ENCODE measurements at places on chromosomes 16 and 17.

DNA sequence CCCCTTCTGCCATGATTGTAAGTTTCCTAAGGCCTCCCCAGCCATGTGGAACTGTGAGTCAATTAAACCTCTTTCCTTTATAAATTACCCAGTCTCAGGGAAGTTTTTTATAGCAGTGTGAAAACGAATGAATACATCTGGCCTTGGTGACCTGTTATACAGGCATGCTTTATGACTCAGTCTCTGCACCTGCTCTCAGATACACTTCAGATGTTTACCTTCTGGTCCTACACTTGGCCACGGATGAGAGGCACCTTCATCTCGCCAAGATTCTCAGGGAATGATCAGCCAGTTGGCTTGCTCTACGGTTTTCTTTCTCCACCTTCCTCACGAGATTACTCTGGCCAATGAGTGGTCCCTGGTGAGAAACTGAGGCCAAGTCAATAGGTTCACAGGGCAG lies 304.7 kb downstream of the CA10 start:
- no peak for DNase-seq

DNA sequence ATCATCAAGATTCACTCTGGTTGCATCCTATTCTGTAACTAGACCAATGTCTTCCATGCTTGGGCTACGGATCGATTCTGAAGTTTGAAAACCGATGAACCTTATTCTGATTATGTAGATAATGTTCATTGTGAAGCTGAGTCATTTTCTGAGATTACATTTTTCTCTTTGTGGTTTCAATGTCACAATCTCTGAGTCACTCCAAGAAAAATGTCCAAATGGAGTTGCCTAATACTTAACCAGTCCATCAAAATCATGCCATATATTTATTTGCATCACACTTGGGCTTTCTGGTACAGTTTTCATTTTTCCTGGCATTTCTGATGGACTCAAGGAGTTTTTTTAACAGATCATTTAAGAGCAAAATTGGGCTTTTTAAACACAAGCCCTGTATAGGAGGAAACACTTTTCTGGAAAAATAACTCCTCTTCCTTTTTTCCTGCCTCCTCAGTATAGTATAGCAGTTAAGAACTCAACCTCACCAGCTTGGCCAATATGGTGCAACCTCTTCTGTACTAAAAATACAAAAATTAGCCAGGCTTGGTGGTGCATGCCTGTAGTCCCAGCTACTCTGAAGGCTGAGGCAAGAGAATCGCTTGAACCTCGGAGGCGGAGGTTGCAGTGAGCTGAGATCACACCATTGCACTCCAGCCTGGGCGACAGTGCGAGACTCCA lies 17.5 kb downstream of the CACNG3 start:
- DNase-seq = no peak

DNA sequence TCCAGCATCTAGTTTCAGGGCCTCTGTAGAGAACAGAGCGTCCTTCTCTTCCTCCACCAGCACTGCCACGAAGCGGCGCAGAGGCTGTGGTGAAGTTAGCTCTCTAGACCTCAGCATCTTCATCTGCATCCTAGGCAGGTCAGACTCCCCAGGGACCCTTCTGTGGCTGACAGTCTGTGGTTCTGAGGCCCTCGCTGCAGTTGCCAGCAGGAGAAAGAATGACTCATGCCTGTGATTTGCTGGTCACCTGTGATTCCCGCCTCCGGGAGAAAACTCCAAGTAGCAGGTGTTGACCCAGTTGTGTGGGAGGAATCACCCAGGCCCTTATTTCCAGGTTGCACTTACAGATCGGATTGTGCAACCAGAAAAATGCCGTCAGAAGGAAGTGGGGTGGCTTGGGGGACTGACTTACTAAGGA lies 117.3 kb upstream of the CACNG5 start:
- DNase-seq = no peak

GRCh38 chr16:67934306-67935100 lies 2.1 kb downstream of the PSMB10 start:
- DNase-seq = no peak

GRCh38 chr16:87702325-87702811 lies 63.4 kb downstream of the KLHDC4 start:
- DNase-seq = no peak

- DNase-seq = no peak
These were observed 6.6 kb downstream of the PRAC1 start for GRCh38 chr17:48715496-48716399.

GRCh38 chr17:39598630-39599003 lies 9.1 kb downstream of the NEUROD2 start:
- no peak for DNase-seq

- no peak for DNase-seq
These were observed 1.1 kb downstream of the PARN start for GRCh38 chr16:14628806-14629611.

GRCh38 chr17:17030515-17031211 lies 11.6 kb upstream of the MPRIP start:
- DNase-seq = no peak

- no peak for DNase-seq
These were observed 11.6 kb downstream of the ZNF423 start for GRCh38 chr16:49844359-49844758.

- DNase-seq = no peak
These were observed 63.7 kb downstream of the RPH3AL start for GRCh38 chr17:288802-289356.

GRCh38 chr16:86569701-86570447 lies 3.2 kb downstream of the FOXC2 start:
- no peak for DNase-seq

GRCh38 chr17:2058586-2059546 lies 4.0 kb downstream of the HIC1 start:
- no peak for DNase-seq

- no peak for DNase-seq
These were observed 21.4 kb downstream of the DEXI start for GRCh38 chr16:10920726-10921427.

GRCh38 chr17:40419559-40420331 lies 2.0 kb upstream of the TOP2A start:
- DNase-seq = no peak

DNA sequence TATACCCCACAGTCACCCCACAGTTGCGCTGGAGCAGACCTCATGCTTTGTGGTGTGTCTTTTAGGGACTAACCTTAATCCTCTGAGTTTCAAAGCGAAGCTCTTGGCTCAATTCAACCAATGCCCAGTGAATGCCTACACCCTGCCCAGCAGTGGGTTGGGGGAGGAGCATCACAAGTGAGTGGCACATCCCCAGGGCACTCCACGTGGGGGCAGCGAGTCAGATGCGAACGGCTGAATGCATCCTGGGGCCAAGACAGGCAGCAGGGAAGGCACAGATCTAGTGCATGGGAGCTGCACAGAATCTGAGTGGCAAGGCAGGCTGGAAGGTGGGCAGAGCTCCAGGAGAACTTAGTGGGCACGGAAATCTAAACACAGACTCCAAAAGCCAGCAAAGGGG lies 39.2 kb downstream of the IFT140 start:
- DNase-seq = no peak

- DNase-seq = no peak
These were observed 50.6 kb downstream of the LMF1 start for GRCh38 chr16:920051-920681.

GRCh38 chr17:80861418-80861815 lies 130.2 kb upstream of the CHMP6 start:
- DNase-seq = no peak

GRCh38 chr17:18257982-18258355 lies 569 bp downstream of the FLII start:
- no peak for DNase-seq
